ENCODE measurements at places on chromosomes 16 and 17.

- no peak for DNase-seq
Measured at GRCh38 chr17:38970804-38971203, 3.6 kb upstream of the FBXO47 start.

DNA sequence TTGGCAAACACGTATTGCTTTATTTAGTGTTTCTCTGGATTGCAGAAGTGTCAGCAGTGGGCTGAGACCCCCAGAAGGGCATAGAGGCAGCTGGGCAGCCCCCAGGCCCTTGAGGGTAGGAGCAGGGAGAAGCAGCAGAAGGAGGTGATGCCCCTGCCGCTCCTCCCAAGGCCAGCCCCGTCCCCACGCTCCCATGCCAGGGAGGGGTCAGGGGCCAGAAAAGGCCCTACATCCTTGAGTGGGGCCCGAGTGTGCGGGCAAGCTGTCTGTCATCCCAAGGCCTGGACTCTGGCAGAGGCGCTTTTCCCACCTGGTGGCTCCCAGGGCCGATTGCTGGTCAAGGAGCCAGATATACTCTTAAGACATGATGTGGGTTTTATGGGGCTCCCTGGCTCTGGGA lies 8.2 kb upstream of the CRK start:
- DNase-seq, result no peak

- no peak for DNase-seq
Measured at GRCh38 chr17:72233986-72234385, 113.2 kb downstream of the SOX9 start.

DNA sequence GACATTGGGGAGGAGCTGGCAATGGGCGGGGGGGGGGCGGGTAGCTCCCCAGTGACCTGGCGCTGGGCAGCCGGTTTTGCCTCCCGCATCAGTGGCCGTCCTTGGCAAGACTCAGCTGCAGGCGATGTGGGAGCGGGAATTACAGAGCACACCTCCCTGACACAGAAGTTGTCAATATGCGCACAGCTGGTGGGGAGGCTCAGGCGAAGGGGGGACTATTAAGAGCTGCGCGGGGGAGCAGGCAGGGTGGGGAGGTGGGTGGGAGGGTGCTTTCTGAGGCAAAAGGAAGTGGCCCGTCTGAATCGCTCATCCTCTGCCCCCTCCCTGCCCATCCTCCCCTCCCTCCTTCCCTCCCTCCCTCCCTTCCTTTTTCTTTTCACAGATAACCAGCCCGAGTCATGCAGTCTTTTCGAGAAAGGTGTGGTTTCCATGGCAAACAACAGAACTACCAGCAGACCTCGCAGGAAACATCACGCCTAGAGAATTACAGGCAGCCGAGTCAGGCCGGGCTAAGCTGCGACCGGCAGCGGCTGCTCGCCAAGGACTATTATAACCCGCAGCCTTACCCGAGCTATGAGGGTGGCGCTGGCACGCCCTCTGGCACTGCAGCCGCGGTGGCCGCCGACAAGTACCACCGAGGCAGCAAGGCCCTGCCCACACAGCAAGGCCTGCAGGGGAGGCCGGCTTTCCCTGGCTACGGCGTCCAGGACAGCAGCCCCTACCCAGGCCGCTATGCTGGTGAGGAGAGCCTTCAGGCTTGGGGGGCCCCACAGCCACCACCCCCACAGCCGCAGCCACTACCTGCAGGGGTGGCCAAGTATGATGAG lies 44.0 kb downstream of the SREBF1 start:
- DNase-seq, result no peak

GRCh38 chr17:64028874-64029464 lies 8.5 kb upstream of the ICAM2 start:
- DNase-seq, result peak; percentile 63
